ENCODE measurements at places on chromosomes 5 and 9. TPM values are rescaled to one million over a fixed set of nuclear protein-coding genes. Genes with fewer than 3 reads are reported as not detected.

DNA sequence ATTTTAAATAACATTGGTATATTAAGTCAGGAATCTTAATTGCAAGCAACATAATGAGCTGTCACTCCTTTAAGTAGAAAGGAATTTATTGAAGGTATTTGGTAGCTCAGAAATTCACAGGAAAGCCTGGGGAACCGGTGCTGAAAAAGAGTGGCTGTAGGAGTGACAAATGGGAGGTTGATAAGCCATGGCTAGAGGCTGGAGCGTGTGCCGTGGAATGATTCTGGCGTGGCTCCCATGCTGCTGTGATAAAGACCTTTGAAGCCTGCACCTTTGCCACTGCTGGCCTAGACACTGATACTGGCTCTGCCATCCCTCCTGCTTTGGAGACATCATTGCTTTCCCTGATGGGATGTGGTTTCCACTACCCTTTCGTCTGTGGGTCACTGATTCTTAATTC is 65.7 kb upstream of the ATG10 start:
- no peaks in the 10 kb centered on the region for H3K27me3 ChIP-seq
- H3K4me1 ChIP-seq: no peaks in the 10 kb centered on the region
- H3K36me3 ChIP-seq: no peaks in the 10 kb centered on the region
- H3K27ac ChIP-seq: no peak overlapping the region
- DNase-seq: no peak

GRCh38 chr5:50300878-50301277 is 140.2 kb downstream of the EMB start:
- H3K27me3 ChIP-seq: no peaks in the 10 kb centered on the region
- H3K27ac ChIP-seq: no peak overlapping the region
- H3K4me3 ChIP-seq: no peak overlapping the region
- no peak for DNase-seq
- H3K4me1 ChIP-seq: no peaks in the 10 kb centered on the region

DNA sequence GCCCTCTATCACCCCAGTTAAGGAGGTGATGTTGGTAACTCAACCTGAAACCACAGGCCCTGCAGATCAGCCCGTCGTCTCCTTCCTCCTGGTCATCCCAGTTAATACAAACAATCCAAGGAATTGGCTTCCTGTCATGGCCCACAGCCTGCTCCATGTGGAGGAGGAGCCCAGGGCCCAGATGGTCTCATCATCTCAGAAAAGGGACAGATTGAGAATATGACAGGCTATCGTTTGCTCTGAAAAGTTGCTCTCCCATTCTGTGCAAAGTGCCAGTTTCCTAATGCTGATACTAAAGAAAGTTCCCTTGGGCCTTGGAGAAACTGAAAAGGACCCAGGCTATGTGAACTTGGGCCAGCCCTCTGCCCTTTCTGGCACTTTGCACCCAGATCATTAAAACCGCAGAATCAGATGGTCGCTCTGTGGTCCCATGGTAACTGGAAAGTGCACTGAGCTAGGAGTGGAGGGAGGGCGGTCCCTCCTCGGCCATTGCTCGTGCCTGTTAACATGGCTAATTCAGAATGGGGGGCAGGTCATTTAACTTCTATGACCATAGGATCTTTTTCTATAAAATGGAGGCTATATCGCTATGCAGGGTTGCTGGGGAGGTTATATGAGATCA is 675 bp upstream of the SPAAR start:
- H3K27ac ChIP-seq: peak overlapping the region; percentile 88
- peak; percentile 66 for DNase-seq

The IL13 gene
- total RNA-seq: not detected

DNA sequence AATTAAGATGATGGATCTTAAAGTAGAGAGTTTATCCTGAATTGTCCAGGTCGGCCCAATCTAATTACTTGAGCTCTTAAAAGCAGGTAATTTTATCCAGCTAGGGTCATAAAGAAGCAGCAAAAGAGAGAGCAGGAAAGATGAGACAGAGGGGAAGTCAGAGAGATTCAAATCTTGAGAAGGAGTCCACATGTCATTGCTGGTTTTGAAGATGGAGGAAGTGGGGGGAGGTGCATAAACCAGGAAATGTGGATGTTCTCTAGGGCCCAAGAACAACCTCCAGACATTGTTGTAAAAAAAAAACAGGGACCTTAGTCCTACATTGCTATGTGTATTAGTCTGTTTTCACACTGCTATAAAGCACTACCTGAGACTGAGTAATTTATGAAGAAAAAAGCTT is 66.4 kb downstream of the SLCO4C1 start:
- no peaks in the 10 kb centered on the region for H3K4me1 ChIP-seq
- no peak overlapping the region for H3K4me3 ChIP-seq
- no peaks in the 10 kb centered on the region for H3K36me3 ChIP-seq
- no peaks in the 10 kb centered on the region for H3K27me3 ChIP-seq

DNA sequence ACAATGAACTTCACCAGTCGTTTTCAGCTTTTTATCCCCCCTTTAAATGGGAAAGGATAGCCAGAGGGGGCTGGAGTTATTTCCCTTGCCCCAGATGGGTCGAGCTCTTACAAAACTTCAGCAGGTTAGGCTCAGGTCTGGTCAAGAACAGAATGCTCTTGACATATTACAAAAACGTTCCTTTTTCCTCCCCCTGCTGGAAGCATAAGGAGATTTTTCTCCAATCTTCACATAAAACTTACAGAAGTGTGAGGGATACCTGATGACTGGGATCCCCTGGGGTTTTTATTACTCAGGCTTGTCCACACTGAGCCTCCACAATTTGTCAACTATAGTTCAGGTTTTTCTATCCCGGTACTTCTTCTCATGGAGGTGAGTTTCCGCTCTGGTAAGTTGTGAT is 60.8 kb downstream of the CSF2 start:
- H3K27ac ChIP-seq: no peak overlapping the region
- H3K27me3 ChIP-seq: no peaks in the 10 kb centered on the region
- no peaks in the 10 kb centered on the region for H3K4me1 ChIP-seq

The TMEM252 gene
- not detected for total RNA-seq

GRCh38 chr5:66960369-66961137 is 236.0 kb downstream of the CD180 start:
- H3K27me3 ChIP-seq: no peaks in the 10 kb centered on the region
- no peaks in the 10 kb centered on the region for H3K36me3 ChIP-seq
- DNase-seq: no peak
- no peak overlapping the region for H3K4me3 ChIP-seq
- H3K27ac ChIP-seq: peak overlapping the region; percentile 67

The PRR16 gene
- 1.7 TPM for total RNA-seq

DNA sequence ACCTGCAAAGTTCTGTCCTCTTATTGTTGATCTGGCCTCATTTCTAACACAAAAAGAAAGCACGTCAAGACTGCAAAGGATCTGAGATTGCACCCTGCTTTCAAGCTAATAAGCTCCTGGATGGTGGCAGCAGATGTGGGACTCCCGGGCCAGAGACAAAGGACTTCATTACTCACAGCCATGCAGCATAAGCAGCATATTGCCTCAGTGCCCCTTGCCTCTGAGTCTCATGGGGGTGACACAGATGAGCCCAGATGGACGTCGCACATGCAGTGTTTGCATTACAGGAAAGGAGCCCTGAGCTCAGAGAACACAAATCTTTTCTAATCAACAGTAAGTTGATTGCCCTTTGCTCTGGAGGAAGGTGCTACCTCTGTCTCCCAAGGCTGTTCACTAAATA is 105.0 kb downstream of the SLC28A3 start:
- no peak for DNase-seq
- H3K4me3 ChIP-seq: no peak overlapping the region
- H3K27ac ChIP-seq: no peak overlapping the region
- peaks cover 5% of the 10 kb centered on the region for H3K4me1 ChIP-seq
- H3K27me3 ChIP-seq: no peaks in the 10 kb centered on the region
